ENCODE measurements at places on chromosomes 2 and 18.

- DNase-seq = no peak
Measured at GRCh38 chr2:130963849-130964793, 127.4 kb downstream of the ARHGEF4 start.

GRCh38 chr2:188752311-188752710, 221.9 kb upstream of the COL3A1 start:
- no peak for DNase-seq

- no peak for DNase-seq
Measured at GRCh38 chr2:125471963-125472362, 1184.0 kb upstream of the GYPC start.

GRCh38 chr2:148971547-148971946, 67.0 kb upstream of the LYPD6B start:
- DNase-seq = no peak

GRCh38 chr2:70111752-70112591, 24.7 kb downstream of the PCBP1 start:
- DNase-seq = no peak

GRCh38 chr2:28662468-28663181, 89.0 kb upstream of the PPP1CB start:
- no peak for DNase-seq

GRCh38 chr18:27645929-27646328, 460.8 kb upstream of the CHST9 start:
- no peak for DNase-seq

- DNase-seq = no peak
Measured at GRCh38 chr18:49662506-49662905, 100.6 kb downstream of the LIPG start.

GRCh38 chr2:221482666-221483455, 89.2 kb downstream of the EPHA4 start:
- DNase-seq = no peak

- DNase-seq = no peak
Measured at GRCh38 chr2:186484062-186484735, 1.9 kb upstream of the ZC3H15 start.

GRCh38 chr2:145186303-145186702, 666.4 kb upstream of the ZEB2 start:
- DNase-seq = no peak

DNA sequence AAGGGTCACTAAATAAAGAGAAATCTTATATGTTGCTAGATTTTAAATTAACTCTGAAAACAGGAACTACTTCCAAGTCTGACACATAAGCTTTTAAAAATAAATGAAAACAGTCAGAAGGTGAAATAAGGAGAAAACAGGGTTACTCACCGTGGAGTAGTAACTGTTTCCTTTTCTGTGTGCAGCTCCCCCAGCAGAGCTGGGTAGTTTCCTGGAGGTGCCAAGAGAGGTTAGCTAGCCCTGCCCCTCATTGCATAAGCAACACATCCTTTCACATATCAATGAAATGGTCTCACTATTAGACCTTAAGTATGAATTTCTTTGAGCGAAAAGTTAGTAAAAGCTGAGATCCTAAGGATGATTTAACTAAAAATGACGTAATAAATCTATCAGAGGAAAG, 54.0 kb upstream of the GPR75 start:
- DNase-seq = no peak

GRCh38 chr2:126883666-126884040, 15.0 kb upstream of the TEX51 start:
- no peak for DNase-seq

DNA sequence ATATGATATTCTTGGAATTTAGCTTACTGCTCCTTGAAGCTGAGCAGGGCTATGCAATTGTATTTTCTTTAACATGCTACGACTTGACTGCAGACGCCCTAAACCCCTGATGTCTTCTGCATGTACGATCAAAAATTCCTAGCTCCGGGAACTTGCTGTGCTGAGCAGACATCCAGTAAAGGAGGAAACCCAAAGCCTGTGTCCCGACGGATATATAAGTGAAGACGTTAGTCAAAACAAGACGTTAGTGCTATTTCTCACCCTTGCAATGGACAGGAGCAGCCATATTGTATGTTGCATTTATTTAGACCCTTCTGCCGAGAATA, 51.5 kb downstream of the SETBP1 start:
- no peak for DNase-seq

- DNase-seq = no peak
Measured at GRCh38 chr2:112465382-112465781, 16.6 kb upstream of the TTL start.

GRCh38 chr2:196080526-196080925, 11.9 kb upstream of the DNAH7 start:
- no peak for DNase-seq

DNA sequence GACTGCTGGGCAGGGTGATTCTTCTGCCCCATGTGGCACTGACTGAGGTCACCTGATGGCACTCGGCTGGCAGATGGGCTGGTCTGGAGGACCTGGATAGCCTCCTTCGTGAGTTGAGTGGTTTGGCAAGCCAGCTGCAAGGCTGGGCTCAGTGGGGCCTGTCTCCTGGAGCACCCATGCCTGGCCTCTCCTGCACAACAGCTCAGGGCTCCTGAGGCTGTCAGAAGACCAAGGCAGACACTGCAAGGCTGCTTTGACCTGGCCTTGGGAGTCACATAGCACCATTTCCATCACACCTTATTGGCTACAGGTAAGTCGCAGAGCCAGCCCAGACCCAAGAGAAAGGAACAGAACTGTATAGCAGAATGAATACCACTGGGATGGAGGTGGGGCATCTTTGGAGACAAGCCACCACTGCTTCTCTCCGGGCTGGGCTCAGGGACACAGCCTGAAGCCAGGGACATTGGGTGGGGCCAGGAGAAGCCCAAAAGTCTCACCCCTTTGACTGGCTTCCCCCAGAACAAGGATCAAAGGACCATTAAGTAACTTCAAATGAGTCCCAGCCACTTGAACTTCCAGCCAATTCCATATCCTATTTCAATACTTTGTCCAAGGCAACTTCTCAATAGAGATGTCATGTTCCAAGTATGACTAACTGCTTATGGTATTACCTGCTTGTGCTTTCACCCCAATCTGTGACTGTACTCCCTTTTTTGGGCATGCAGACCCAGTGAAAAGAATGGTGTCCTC, 156.3 kb downstream of the CABLES1 start:
- no peak for DNase-seq

GRCh38 chr2:21314322-21314835, 190.6 kb downstream of the TDRD15 start:
- no peak for DNase-seq

- no peak for DNase-seq
Measured at GRCh38 chr2:59181347-59181746, 940.2 kb upstream of the FANCL start.

Measured in stimulated activated CD4-positive, alpha-beta T cell treated with anti-CD3 and anti-CD28 coated beads, Interleukin-4, amount 100 ng/mL, for 48 hours (primary cell).